Mucosa of descending colon (tissue), 3 donors: ENCODE measurements at places on chromosomes 16 and 17. TPM values are rescaled to one million over a fixed set of nuclear protein-coding genes. Genes with fewer than 3 reads are reported as not detected.
A peak's percentile ranks its signal among the peaks of the same experiment; 100 is the strongest.

DNA sequence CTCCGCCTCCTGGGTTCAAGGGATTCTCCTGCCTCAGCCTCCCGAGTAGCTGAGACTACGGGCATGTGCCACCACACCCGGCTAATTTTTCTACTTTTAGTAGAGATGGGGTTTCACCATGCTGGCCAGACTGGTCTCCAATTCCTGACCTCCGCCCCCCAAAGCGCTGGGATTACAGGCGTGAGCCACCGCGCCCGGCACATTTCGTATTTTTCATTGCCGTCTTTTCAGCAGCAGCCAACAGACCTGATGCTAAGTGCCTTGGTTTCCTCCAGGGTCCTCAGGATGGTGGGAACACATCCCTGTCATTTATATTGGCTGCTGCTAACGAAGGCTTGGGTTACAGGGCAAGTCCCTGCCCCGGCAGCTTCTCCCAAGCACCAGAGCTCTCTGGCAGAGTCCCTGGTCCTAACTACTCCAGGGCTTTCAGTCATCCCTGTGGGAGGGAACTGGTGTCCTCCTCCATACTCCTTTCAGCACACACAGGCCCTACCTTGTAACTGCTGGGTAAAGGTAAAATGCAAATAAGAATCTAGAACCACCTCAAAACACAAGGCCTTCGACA, 1.5 kb upstream of the RNF157 start:
- no peak for DNase-seq

DNA sequence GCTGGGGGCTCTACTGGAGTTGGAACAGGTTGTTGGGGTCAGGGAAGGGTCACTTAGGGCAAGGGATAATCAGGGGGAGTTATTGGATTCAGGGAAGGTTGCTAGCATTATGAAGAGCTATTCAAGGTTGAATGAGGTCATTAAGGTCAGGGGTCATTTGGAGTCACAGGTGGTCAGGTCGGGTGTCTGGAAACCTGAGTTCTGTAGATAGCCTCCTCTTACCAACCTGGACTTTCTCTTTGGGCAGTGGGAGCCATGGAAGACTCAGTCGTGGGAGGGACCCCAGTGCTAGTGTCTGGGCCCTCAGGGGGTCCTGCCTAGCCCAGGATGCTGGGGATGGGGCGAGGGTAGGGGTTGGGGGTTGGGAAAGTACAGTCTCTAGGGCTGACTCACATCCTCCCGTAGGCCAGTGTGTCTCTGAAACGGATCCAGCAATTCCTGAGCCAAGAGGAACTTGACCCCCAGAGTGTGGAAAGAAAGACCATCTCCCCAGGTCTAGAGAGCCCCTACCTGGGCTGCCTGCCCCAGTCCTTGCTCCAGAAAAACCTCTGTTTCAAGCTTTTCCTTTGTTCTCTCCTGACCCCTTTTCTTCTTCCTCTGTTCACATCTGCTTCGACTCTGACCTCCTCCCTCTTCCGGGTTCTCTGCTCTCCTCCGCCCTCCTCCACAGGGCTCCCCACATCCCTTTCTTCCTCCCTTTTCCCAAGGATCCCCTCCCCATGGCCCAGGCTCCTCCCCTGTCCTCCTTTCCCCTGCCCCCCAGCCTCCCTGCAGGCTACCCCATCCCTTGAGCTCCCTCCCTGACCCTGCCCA, 33.5 kb downstream of the ABCC3 start:
- DNase-seq: peak; percentile 21

- DNase-seq: peak; percentile 84
Measured at GRCh38 chr17:39199820-39200069, 338 bp upstream of the RPL19 start.

GRCh38 chr17:2693561-2694380, 17.8 kb downstream of the CLUH start:
- peak; percentile 49 for DNase-seq

DNA sequence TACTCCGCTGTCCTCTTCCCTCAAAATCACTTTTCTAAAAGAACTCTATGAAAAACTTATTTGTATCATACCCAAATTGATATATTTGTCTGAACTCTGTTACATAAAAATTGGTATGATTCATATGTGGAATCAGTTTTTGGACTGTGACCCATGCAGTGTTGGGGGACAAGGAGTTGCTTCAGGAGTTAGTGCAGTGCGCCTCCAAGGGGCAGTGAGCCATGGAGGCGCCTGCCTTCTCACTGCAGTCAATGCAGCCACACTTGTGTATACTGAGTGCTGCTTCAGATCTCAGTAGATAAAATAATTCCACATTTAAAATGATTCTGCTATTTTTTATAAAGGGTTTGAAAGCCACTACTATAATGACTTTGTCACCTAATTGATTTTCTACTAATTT, 32.5 kb downstream of the DGKE start:
- DNase-seq: no peak

GRCh38 chr16:19431636-19432340, 14.1 kb downstream of the TMC5 start:
- no peak for DNase-seq

DNA sequence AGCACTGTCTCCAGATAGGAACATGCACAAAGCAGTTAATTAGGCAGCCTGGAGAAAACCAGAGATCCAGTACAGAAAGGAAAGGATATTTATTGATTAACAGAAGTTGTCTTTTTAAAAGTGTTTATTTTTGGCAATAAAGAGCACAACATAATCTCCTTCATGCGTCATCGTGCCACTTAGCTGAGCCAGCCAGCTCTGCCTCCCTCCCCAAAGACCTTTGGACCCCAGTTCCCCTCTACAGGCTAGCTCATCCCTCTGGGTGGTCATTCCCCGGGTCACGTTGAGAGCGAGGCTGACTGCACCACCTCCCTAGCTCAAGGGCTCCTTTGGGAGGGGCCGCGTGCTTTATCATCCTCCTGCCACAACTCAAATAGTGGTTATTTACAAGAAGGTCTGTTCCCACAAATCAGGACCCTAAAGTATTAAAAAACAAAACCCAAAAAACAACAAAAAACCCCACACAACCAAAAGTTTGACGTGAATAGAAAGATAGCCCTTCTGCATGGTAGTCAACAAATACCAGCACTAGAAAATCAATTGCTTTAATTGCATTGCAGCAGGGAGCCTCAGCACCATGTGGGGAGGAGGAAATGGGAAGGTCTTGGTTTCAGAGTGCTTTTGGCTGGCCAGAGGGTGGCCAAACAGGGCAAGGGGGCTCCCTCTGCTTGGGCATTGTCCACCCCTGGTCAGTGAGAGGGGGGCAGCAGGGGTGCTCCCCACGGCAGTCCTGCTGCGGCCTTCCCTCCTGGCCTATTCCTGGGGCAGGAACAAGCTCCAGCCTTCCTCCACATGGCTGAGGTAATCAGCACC, 9.6 kb downstream of the POLR2C start:
- peak; percentile 50 for DNase-seq

GRCh38 chr17:7611635-7612293, 2.9 kb downstream of the FXR2 start:
- no peak for DNase-seq

GRCh38 chr16:191831-192230, 11.6 kb downstream of the HBQ1 start:
- no peak for DNase-seq

DNA sequence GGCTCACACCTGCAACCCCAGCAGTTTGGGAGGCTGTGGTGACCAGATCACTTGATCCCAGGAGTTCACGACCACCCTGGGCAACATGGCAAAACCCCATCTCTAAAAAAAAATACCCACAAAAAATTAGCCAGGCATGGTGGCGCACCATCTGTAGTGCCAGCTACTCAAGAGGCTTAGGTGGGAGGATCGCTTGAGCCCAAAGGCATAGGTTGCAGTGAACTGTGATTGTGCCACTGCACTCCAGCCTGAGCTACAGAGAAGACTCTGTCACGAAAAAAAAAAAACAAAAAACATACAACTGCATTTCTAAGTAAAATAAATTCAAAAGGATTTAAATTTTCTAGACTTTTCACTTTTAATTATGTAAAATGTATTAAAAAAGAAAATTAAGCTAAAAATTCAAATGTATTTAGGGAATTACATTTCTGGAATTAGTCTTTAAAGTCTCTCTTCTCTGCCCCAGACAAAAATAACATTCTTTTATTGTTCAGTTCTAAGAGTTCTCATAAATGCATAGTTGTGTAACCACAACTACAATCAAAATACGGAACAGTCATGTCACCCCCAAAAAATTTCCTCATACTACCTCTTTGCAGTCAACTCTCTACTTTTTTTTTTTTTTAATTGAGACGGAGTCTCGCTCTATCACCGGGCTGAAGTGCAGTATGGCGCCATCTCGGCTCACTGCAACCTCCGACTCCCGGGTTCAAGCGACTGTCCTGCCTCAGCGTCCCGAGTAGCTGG, 14.1 kb downstream of the FAM222B start:
- DNase-seq: peak; percentile 8

DNA sequence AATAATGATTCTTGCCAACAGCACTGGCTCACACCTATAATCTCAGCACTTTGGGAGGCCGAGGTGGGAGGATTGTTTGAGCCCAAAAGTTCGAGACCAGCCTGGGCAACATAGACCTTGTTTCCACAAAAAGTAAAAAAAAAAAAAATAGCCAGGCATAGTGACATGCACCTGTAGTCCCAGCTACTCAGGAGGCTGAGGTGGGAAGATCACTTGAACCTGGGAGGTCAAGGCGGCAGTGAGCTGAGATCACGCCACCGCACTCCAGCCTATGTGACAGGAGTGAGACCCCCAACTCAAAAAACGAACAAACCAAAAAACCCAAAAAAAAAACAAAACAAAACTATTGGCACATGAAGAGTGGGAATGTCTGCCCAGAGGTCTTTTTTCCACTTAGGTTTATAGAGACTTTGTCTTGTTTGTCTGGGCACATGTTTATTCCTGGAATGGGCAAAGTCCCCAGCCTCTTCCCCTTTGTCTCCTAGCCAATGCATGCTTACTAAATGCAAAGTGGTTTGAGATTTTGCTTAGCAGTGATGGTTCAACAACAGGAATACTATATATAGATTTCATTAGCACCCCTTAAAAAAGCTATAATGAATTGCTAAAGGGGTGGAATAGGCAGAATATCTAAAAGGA, 25.9 kb downstream of the NMT1 start:
- DNase-seq: no peak

GDE1 gene
- total RNA-seq: 106 TPM

FAM20A gene
- 6.1 TPM for total RNA-seq

EFNB3 gene
- total RNA-seq: 0.35 TPM

HNF1B gene
- total RNA-seq: 21.1 TPM

TEKT1 gene
- not detected for total RNA-seq

OR3A3 gene
- not detected for total RNA-seq
